ENCODE measurements at places on chromosomes 6 and 20.

DNA sequence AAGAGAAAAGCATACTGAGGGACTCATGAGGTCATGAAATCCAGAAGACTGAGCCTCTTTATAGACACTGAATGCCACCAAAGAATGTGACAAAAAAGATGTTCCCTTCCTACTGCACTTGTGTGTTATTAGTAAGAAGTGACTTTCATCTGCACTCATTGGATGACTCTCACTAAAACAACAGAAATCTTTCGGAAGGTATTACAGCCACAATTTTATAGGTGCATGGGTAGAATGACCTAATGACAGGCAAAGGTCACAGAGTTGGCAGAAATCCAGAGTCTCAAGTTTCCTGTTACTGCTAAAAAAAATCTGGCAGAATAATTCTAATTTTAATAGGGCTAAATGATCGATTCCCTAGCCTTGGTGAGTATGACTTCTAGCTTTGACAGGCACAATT lies 13.3 kb downstream of the PKHD1 start:
- DNase-seq: no peak

- no peak for DNase-seq
Observed at GRCh38 chr20:10848810-10849370, 175.1 kb upstream of the JAG1 start.

DNA sequence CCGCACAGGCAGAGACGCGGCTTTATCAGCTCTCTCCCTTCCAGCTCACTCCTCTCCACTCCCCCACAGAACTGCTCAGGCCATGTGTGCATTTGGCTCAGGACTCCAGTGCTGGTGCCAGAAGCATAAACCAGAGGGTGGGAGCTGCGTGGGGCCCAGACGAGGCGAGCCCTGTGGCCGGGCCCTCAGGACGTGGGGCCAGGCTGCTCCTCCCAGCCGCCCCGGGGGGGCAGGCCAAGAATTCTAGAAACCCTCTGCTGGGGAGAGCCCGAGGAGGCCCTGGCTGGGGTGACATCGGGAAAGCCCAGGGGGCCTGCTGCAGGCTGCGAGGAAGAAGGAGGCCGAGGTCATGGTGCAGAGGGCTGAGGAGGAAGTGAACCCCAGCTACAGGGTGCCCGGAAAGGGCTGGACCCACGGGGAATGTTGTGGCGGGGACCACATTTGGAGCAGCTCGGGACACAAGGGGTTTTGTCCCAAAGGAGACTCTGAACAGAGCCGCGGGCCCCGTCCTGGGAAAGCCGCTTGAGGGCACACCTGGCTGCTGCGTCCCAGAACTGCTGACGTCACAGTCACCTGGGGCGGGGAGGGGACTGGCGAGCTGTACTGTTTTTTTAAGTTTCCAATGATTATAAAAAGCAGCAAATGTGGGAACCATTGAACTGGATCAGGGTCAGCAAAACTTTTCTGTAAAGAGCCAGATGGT lies 107.1 kb downstream of the BANF2 start:
- no peak for DNase-seq

GRCh38 chr6:68741501-68742386 lies 106.7 kb downstream of the ADGRB3 start:
- no peak for DNase-seq

DNA sequence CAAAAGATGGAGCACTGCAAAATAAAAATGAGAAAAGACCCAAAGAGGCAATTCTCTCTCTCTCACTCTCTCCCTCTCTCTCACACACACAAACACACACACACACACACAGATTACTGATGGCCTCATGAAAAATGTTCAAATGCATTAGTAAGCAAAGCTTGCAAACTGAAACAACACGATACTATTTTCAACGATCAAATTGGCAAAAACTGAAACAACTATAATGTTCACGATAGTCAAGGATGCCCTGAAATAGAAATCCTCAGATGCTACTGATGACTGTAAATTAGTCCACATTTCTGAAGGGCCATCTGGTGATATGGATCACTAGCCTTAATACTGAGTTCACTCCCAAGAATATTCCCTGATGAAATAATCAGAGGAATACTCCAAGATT lies 100.8 kb downstream of the TRERF1 start:
- no peak for DNase-seq

GRCh38 chr20:54000262-54000661 lies 70.1 kb downstream of the BCAS1 start:
- DNase-seq: no peak

DNA sequence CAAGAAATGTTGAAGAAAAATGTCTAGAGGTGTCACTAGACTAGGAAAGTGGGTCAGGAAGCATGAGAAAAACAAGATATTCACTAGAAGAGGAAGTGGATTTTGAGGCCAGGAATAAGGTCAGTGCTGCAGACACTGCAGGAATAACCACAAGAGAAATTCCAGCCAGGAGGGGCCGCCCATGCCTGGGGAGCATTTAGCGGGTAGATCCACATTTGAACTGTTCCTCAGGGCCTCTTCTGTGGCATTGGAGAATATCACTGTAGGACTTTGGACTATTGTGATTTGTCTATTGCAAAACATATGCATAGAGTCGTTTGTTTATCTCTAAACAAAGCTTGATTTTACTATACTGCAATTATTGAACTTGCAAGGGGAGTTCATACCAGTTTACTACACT lies 49.6 kb upstream of the CCDC28A start:
- DNase-seq: no peak

DNA sequence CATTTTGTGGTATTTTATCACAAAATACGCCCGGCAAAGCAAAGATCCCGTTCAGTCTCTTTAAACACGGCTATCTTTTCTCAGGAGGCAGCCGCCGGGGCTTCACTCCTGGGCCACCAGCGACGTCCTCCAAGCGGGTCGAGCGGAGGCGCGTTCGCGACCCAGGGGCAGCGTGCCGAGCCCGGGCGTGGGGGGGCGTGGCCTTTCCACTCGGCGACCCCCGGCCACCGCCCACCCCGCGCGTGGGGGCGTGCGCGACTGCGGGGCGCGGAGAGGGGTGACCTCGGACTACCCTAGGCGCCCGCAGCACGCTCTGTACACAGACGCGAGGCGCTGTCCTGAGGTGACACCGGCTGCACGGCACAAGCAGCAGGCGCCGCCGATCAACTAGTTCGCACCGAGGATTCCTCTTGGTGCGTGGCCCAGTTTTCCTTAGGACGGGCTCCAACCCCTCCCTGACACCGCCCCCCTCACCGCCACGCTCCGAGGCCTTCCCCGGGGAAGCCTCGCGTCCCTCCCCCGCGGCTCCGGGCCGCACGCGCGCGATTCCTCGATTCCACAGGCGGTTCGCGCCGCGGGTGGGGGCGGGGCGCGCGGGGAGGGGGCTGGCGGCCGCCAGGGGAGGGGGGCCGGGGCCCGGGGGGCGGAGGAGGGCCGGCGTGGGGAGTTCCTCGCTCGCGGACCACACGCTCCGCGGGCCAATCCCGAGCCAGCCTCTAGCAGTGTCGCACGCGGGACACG lies 1.1 kb upstream of the JARID2 start:
- peak; percentile 81 for DNase-seq

GRCh38 chr6:96276305-96276704 lies 245.3 kb upstream of the UFL1 start:
- no peak for DNase-seq

DNA sequence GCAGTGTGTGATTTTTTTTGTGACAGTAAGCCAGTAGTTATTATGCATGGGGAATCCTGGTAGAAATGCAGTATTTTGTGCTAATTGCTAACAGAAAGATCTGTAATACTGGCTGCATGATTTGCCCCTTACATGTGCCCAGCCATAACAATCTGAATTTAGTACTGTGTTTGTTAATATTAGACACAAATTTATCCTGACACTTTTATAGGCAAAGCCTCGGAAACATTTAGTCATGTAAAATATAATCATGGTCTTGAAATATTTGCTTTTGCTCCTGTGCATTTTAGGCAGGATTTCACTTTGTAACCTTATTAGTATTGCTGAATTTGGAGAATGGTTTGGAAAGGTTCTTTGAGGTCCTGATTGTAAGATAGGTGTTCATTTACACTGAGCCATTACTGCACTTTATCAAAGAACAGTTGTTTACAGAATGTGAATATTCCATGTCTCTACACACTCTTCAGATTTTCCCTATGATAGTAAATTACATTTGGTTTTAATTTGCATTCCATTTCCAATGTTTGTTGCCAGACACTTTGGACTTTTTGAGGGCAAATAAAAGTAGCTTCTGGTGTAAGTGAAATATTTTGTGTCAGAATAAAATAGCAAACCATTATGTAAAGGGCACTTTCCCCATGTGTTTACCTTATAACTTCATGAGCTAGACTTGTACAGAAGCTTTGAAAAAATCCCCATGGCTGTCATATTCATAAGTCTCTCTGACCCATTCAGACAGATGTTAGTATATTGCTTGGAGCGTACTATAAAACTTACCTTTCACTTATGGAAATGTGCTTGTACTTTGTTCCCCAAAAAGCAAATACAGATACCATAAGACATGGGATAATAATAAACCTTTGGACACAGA lies 349.9 kb downstream of the ARHGAP18 start:
- no peak for DNase-seq

DNA sequence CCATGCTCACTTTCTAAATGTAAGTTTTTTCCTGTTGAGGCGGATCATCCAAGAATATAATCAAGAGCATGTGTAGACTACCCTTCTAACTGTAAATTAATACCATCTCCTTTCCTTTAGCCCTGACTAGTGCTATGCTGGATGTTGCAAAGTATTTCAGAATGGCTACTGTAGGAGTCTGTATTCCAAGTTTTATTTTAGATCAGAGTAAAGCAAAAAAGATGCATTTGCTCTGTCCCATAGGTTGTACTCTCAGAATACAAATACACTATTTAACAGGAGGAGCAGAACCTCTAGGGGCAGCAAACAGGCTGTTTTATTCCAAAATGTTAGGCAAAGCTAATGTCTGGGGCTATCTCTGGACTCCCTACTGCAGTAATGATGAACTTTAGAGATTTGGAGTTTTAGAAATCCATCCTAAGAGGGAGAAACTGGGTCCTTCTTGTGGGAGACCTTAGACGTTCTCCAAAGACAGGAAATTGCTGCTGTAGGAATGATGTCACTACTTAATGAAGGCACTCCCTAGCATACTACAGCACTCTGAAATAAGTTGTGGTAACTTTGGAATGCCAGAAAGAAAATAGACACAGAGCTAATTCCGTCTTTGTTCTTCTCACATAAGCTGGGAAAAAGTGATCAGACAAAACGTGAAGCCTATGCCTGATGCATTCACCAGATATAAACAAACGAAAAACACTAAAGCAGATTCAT lies 392.4 kb upstream of the HS3ST5 start:
- no peak for DNase-seq

GRCh38 chr20:48695738-48696137 lies 132.1 kb downstream of the PREX1 start:
- no peak for DNase-seq

DNA sequence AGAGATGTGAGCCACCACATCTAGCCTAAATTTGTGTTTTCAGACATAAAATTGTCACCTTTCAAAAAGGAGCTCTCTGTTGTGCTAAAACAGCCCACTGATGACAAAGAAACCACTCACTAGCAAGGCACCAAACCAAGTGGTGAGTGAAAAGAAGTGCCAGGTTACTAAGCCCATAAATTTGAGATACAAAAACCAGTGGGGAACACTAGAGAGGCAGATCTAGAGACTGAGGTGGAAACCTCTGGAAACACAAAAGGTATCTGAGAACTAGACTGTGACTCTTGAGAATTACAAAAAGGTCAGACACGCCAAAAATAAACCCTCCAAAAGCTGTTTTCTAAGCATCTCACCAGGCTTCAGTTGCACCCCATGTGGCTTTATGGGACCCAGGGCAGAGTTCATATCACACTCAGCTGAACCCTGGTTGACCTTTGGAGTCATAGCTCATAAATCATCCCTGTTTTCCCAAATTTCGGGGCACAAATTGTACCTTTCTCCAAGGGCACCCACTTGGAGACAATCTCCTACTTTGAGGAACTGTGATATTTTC lies 24.2 kb downstream of the SAMD3 start:
- DNase-seq: no peak

All from activated CD8-positive, alpha-beta memory T cell treated with anti-CD3 and anti-CD28 coated beads, Interleukin-2, amount 50 U/mL, for 48 hours (primary cell).